ENCODE measurements at places on chromosomes 1 and 21.
A peak's percentile ranks its signal among the peaks of the same experiment; 100 is the strongest.

DNA sequence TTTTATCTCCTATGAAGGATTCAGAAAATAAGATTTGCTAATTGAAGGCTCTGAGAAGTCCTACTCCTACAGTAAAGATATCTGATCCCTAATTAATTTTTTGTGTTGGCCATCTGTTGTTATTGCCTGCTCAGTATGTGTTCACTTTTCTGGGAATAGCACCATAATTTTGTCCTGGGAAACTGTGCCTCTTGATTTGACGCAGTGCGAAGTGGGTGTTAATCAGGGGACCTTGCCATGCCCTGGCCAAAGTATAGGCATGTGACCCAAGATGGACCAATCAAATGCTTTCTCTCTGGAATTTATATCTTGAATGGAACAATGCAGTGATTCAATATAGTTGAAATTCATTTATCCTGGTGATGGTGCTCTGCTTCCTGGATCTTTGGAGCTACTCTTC is 30.4 kb upstream of the GNG12 start:
- no peak for DNase-seq

DNA sequence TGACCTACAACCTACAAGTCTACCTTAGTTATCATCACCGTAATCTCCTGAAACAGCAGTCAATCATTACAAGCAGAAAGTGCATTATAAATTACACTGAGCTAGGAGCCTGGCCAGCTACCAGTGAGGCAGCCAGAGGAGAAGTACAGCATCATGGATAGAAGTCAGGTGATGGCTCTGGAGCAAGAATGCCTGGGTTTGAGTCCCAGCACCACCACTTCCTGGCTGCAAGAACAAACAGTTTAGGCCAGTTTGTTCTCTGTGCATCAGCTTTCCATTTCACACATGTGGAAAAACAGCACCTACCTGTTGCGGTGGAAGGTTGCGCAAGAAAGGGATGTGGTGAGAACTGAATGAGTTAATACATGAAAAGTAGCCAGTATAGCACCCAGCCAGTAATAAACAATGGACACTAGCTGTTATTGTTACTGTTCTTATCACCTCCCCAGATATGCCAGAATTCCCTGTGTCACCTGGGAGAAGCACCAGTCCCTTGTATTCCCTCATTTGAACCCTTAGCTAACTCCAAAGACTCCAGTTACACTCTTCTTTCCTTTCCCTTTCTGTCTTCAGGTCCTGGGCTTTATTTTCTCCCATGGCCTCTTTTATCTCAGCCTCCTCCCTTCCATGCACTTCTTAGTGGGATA is 9.0 kb downstream of the CREG1 start:
- no peak for DNase-seq

DNA sequence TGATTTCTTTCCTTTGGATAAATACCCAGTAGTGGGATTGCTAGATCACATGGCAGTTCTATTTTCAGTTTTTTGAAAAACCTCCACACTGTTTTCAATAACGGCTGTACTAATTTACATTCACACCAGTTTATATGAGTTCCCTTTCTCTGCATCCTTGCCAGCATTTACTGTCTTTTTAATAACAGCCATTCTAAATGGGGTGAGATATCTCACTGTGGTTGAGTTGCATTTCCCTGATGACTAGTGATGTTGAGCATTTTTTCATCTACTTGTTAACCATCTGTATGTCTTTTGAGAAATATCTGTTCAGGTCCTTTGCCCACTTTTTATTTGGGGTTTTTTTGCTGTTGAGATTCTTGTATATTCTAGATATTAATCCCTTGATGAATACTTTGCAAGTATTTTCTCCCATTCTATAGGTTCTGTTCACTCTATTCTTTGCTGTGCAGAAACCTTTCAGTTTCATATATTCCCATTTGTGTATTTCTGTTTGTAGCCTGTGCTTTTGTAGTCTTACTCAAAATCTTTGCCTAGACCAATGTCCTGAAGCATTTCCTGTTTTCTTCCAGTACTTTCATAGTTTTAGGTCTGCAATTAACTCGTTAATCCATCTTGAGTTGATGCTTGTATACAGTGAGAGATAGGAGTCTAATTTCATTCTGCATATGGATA is 7.3 kb downstream of the HENMT1 start:
- DNase-seq: no peak

DNA sequence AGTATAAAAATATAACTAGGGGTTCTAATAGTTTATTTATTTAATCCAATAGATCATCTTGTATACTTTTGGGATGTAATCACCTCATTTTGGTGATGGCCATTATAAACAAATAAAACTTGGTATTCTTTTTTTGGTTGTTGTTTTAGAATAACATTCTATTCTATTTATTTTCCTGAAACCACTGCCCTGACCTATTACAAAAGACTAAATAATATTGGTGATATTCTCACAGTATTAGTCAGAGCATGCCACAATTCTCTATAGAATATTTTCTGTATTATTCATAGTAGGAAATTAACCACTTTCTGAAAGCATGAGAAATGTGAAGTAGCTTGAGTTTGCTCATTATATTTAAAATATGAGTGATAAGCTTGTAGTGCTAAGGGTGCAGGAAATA is 54.1 kb upstream of the LRRC7 start:
- DNase-seq: no peak

DNA sequence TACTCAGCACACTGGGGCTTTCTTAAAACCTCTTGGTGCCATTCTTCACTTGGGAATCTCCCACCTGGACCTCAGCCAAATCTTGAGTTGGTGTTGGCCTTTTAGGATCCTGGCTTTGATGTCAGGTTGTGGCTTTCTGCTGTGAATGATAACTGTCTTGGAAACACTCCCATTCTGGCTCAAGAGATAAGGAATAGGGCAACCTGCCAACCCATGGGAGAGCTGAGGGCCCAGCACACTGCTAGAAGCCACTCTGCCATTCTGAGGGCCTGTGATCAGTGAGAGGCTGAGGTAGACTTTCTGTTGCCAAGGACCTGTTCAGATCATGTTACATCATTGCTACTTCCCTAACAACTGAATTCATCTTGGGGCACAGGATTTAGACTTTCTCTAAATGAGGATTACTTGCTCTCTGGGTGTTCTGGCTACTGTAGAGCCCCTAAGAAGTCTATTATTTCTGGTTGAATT is 45.8 kb downstream of the TTC39A start:
- DNase-seq: peak; percentile 33

- peak; percentile 1 for DNase-seq
Measured at GRCh38 chr1:89203166-89203565, 4.4 kb upstream of the GBP4 start.

- no peak for DNase-seq
Measured at GRCh38 chr21:38486706-38487105, 11.6 kb downstream of the ERG start.

DNA sequence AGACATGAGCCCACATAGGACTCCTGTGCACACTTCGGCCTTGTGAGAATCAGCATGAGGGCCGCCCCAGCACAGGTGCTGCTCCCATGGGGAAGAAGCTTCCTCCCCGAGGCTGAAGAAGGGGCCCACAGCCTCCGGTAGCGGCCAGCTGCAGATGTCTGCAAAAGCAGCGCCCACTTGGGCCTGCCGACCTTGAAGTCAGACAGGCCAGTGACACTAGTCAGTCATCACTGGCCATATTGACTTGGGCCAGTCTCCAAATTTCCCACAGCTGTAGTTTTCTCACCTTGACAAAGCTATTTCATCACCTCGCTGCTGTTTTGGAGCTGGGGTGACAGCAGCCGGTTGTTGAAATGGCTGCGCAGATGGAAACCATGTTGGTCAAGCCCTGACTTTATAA is 83.0 kb downstream of the RIPK4 start:
- no peak for DNase-seq

DNA sequence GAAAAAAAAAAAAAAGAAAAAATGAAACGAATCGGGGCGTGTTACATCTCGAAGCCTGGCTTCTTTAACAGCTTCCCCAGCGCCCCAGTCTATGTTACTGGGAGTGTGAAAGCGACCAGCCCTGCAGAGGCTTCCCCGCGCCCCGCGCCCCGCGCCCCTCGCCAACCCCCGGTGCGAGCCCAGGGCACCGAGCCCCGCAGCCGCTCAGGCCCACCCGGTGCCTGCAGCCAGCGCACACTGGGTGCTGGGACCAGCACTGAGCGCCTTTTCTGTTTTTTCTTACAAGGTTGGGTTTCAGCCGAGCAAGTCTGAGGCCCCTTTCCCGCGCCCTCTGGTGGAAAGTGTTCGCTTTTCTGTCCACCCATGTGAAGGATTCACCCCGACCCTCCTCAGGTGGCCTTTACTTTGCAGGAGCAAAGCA is 42.1 kb upstream of the ZNF496 start:
- DNase-seq: peak; percentile 42

GRCh38 chr1:201880928-201881571 is 7.6 kb upstream of the SHISA4 start:
- no peak for DNase-seq

- no peak for DNase-seq
Measured at GRCh38 chr1:55604749-55605148, 389.6 kb upstream of the USP24 start.

DNA sequence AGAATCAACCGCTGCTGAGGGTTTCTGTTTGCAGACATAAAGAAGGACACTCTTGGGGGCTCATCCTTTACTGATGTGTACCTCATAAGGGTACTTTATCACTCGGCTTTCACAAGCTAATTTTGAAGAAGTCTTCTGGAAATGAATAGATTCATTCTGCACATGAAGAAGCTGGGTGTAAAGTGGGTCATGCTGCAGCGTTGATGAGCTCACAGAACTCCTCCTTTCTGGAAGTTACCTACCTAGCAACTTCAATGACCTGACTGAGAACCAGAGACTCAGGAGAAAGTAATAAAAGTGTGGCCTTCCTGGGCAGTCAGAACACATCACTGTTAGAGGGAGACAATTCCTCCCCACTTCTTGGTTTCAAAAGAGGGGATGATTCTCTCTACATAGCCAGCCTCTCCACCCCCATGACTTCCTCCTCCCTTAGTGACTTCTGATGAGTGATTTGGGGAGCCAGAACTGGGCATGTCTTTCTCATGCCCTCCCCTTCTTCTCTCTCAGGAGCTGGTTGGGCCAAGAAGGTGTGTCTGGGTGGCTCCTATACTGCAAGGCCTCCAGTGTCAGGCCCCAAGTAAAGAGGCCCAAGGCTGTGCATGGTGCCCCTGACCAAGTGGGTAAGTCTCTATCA is 27.0 kb downstream of the PCNX2 start:
- DNase-seq: no peak

- DNase-seq: no peak
Measured at GRCh38 chr1:183821309-183821888, 16.5 kb downstream of the RGL1 start.

DNA sequence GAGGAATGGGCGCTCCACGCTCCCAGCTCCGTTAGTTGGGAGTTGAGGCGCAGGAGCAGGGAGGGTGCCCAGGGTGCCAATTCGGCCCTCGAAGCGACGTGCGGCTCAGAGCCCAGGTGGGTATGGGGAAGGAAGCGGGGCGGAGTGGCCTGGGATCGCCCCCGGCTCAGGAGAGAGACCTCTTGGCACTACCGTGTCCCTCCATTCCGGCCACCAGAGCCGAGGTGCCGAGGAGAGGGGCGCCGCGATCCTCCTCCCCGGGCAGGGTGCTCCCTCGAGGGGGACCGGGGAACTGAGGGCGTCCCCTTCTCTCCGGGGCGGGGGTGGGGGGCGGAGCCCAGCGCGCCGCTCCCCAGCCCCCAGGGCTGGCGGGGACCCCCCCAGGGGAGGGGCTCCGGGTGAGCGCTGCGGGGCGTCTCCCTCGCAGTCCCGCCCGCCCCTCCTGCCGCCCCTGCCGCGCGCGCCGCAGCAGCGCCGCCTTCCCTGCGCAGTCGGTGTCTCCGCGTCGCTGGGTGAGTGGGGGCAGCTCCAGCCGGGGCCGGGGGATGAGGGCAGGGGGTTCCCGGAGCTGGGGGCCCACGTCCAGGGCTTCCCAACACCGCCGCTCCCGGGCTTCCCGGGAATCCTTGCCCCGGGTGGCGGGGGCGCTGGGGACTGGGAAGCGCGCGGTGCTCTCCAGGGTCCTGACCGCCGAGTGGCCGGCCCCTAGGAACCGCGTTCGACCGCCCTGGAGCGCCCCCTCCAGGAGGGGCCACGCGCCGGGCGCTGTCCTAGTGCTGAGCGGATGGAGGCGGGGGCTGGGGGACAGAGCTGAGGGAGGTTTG is at the start of gene HPCA:
Gene HPCA, plus strand, starts transcription at position 488 of the 824 bp plus-strand sequence. CDS start 2,408 bp downstream, outside the sequence.
- DNase-seq: peak; percentile 12
